ENCODE measurements at places on chromosomes 1 and 21.
A peak's percentile ranks its signal among the peaks of the same experiment; 100 is the strongest.

DNA sequence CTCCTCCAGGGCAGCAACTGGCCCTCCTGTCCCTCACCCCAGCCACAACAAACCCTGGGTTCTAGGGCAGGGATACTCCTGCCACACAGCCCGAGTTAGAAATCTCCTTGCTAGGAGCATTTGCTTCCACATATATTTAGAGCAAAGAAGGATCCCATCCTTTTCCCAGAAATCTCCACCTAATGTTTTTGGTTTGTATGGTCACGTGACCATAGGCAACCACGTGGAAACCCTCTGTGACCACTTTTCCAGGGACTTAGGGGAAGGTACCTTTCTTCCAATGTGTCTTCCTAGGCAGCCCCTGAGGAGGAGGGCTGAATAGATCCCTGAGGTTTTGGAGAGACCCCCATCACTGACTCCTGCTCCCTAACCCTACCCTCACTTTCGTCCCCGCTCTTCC lies 25.5 kb downstream of the VANGL2 start:
- DNase-seq = no peak

DNA sequence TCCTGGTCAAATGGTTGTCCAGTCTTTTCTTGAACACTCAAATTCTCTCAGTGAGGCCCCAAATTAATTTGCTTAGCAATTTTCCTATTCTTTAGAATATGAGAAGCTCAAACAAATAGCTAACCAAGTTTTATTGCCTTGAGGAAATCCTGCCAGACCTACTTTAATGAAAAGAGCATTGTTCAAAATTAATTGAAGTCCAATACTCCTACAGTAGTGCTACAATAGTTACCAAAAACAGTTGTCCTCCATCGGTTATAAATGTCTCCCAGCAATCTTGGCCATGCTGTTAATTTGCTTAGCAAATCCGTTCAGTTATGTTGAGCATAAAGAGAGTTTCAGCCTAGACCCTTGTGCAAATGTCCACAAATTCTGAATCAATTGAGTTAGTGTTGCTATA lies 112.9 kb downstream of the MAB21L3 start:
- DNase-seq = no peak

GRCh38 chr1:69504730-69505252 lies 62.9 kb upstream of the LRRC7 start:
- no peak for DNase-seq

DNA sequence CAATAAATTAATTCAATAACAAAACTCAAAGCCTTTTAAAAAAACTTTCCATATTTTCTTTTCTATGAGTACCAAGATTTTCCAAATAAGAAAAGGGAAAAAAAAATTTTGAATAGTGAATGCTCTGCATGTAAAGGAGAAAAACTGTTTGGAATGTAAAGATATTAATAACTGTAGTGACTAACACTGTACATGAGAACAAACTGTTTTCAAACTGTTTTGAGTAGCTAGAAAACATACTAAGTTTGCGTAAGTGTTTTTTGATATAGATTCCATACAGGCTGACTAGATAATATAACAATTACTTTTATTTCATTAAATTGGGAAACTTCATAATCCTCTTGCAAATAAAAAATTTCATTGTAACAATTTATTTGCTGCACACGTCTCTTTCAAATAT lies 150.5 kb downstream of the DPYD start:
- DNase-seq = peak; percentile 33

DNA sequence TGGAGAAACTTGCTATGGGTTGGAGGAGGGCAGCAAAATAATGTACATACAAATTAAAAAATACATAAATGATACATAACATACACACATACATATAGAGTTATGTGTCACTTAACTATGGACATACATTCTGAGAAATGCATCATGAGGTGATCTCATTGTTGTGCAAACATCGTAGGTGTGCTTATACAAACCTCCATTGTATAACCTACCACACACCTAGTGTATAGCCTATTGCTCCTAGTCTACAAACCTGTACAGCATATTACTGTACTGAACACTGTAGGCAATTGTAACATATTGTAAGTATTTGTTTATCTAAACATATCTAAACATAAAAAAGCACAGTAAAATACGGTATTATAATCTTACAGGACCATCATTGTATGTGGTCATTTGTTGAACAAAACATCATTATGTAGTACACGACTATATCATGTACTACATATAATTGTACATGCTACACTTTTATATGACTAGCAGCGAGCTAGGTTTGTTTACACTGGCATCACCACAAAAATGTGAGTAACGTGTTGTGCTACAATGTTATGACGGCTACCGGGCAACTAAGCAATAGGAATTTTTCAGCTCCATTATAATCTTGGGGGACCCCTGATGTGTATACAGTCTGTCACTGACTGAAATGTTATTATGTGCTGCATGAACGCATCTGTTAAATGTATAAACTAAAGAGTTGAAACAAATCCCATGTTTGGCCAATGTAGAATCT lies 35.5 kb downstream of the ITGB3BP start:
- DNase-seq = peak; percentile 4

GRCh38 chr1:200302921-200303290 lies 106.9 kb downstream of the ZNF281 start:
- DNase-seq = peak; percentile 42

- peak; percentile 94 for DNase-seq
Measured at GRCh38 chr1:16175610-16176553, 20.0 kb upstream of the EPHA2 start.

GRCh38 chr1:107802654-107803053 lies 162.3 kb downstream of the VAV3 start:
- no peak for DNase-seq

DNA sequence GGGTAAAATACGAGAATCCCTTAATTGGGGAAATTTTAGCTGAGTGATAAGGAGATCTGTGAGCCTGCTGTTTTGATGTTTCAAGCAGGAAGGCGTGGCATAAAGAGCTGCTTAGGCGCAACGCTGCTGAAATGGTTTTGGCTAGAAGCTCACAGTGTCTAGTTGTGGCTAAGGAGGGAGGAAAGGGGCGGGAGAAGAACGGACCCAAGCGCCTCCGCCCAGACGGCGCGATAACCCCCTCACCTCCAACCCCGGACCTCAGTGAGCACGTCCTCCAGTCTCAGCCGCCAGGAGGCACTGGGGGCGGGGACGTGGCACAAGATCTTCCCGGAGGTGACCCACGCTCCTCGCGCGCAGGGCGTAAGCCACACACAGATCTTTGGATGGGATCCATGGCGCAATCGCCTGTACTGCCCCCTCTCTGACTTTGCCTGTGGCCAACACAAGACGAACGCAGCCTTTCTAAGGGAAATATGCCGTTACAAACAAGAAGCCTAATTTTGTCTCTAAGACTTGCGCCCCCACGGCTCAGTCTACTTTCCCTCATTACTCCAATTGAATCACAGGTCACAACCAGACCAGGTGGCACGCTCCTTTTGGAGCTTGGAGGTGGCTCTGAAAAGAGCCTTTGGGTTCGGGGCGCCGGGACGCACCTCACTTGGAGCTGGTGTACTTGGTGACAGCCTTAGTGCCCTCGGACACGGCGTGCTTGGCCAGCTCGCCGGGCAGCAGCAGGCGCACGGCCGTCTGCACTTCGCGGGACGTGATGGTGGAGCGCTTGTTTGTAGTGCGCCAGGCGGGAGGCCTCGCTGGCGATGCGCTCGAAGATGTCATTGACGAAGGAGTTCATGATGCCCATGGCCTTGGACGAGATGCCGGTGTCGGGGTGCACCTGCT lies 23.4 kb upstream of the RNF187 start:
- DNase-seq = no peak

GRCh38 chr1:212294983-212295382 lies 9.8 kb downstream of the PPP2R5A start:
- DNase-seq = no peak

DNA sequence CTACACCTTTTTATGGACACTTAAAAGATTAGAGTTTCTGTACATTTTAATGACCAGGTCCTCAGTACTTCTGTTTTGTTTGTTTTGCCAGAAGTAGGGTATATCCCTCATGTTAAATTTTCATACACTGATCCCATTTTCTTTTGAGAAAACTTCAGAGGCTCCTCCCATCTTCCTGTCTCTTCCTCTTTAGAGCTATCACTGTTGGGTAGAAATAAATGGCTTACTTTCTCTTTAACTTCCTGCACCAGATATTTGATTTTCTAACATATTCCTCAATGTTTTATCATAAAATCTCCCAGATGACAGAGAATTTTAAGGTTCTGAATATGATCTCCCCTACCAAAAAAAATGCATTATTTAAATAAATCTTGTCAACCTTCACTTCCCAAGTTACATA lies 23.4 kb downstream of the VAV3 start:
- DNase-seq = no peak

- DNase-seq = no peak
Measured at GRCh38 chr21:43189936-43190335, 21.1 kb downstream of the CRYAA start.
